ENCODE measurements at places on chromosomes 6 and 20.

DNA sequence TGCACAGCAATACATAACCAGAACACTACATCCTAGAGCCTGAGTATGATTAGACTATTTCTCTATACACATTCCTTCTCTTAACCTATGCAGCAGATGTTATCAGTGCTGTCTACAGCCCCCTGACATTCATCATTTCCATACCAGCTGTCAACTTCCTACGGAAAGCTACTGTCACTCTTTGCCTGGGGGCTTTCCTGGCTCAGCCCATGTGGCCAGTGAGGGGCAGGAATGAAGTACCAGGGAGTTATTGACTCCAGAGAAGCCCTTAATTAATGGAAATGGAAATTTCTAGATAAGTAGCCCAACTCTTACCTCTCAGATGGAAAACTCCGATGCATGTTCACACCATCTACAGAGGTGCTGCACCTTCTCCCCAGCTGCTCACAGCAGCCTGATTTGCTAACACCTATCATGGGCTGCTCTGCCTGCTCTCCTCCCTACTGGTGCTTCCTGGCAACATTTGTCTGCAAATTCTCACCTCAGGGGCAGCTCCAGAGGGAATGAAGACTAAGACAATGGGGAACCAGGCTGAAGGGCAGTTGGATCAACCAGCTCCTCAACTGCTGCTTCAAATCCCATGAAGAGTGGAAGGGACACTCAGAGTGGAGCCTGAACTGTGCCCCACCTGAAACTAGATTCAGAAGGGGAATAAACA is 59.6 kb downstream of the LINC00237 start:
- no peak for DNase-seq

- DNase-seq = peak; percentile 57
These were observed 35.2 kb downstream of the NDUFAF5 start for GRCh38 chr20:13819885-13820645.

DNA sequence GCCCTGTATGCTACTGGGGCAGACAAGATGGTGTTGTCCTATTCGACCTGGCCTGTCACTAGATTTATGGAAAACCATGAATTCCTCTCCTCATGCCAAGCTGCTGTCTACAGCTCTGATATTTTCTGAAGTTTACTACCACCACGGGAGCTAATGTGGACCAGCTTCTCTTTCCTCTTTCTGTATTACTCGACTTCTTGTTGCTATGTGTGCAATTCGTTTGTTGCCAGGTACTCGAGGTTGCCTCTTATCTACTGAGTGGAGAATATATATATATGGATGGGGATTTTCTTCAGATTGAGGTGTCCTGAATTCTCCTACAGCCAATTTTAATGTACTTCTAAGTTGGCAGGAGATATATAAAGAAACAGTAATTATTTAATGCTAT is 34.7 kb downstream of the MAN1A1 start:
- DNase-seq = peak; percentile 32

GRCh38 chr20:2349801-2350200 is 30.9 kb upstream of the TGM6 start:
- DNase-seq = no peak

DNA sequence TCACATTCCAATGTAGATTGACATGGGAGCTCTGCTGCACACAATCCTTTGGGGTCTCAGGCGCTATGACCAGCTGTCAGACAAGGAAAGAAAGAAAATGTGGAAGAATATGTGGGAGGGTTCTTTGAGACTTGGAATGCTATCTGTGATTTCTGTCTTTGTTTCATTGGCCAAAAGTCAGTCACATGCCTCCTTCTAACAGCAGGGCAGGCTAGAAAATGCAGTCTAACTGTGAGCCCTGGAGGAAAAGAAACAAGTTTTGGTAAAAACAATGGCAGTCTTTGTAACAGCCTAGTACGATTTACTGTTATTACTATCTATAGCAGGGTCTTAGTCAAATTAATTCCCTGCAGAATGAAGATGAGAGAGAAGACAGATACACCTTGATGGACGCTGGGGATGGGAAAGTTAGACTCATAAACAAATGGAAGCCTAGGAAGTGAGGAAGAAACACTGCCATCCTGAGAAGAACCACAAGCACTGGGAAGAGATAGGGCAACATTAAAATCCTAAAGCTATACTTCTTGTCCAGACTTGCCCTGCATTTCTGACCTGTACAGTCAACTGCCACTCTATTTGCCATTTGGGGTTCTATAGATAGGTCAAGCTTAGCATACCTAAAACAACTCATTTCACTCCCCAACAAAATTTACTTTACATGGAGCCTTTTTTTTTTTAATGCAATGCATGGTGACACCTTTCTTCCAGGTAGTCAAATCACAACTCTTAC is 833.0 kb downstream of the KIF16B start:
- no peak for DNase-seq

- no peak for DNase-seq
These were observed 354.4 kb downstream of the FRK start for GRCh38 chr6:115706324-115706723.

GRCh38 chr20:24339210-24339641 is 130.2 kb upstream of the SYNDIG1 start:
- no peak for DNase-seq

DNA sequence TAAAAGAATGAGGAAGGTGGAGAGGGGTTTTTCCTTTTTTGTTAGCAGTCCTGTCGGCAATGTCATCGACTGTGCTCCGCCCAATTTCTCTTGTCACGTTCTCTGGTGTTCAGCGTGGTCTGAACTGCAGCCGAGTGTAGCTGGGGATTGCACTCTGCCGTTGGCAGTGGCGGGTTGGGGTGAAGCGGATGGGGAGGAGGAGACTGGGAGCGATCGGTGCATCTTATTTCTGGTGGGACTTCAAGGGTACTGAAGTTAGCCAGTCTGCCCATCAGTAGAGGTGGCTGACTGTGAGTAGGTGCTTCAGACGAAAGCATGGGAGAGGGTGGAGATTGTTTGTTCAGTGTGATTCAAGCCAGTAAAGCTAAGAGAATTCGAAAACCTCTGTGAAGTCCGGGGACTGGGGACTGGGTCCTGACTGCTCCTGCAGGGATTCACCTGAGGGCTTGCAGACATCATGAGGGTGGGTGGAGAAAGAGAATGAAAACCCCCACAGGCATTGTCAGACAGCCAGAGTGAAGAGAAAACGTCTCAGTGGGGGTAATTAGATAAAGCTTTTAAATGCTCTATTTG is 5.1 kb downstream of the RREB1 start:
- DNase-seq = peak; percentile 64

DNA sequence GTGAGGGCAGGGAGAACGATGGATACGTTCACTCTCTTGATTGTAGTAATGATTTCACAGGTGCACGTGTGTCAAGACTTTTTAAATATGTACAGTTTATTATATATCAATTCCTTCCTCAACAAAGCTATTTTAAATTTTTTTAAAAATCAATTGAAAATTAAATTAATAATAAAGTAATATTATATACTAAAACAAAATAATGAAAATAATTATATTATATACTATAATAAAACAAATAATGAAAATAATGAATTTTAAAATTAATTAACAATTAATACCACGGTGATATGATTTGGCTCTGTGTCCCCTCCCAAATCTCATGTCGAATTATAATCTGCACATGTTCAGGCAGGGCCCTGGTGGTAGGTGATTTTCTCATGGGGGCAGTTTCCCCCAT is 42.7 kb downstream of the ADGRF5 start:
- no peak for DNase-seq

GRCh38 chr6:37819177-37819801 is at the start of gene ZFAND3:
Gene ZFAND3, plus strand, starts transcription at chr6:37819727. Its CDS starts 219 bp downstream, at chr6:37819946.
- peak; percentile 99 for DNase-seq

DNA sequence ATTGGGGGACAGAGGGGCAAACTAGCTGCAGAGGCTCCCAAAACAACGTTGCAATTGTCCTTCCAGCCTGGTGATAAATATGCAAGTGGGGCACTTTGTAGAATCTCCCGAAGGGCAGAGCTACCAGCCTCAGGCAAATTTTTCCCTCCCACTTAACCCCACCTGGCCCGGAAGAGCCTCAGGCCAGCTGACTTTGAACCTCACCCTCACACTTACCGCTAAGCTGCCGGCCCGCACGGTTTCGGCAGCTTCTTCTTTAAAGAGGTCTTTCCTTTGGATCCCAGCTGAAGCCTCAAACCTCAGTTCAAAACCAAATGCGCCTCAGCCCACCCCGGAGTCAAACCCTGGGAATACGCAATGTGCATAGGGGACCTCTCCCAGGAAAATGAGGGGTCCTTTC is 2.5 kb downstream of the OVOL2 start:
- no peak for DNase-seq

DNA sequence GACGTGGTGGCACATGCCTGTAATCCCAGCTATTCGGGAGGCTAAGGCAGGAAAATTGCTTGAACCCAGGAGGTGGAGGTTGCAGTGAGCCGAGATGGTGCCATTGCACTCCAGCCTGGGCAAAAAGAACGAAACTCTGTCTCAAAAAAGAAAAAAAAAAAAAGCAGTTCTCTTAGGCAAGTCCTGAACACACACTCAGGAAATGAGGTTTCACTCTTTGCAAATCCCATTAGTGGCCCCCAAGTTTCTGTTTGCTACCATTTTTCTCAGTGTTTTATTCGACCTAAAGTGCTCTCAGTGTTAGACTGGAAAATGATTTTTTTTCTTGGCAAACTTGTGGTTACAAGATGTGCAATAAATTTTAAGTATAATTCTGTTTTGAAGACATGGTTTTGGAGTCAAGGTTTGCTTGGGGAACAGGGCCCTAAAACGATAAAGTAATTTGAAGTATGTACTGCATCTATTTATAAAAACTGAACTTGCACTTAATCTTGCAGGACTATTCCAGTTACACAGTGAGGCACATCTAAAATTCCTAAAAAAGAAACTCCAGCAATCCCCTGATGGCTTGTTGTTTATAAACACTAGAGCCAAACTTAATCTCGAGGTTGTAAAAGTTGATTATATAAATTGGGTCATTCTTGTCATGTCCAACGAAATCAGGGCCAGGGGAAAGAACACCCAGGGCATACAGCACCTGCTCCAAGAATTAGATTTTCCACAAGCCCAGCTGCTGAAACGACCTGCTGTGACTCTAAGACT is 42.6 kb downstream of the MAP1LC3A start:
- DNase-seq = no peak

GRCh38 chr6:170046791-170047626 is 243.9 kb downstream of the DLL1 start:
- DNase-seq = peak; percentile 97

DNA sequence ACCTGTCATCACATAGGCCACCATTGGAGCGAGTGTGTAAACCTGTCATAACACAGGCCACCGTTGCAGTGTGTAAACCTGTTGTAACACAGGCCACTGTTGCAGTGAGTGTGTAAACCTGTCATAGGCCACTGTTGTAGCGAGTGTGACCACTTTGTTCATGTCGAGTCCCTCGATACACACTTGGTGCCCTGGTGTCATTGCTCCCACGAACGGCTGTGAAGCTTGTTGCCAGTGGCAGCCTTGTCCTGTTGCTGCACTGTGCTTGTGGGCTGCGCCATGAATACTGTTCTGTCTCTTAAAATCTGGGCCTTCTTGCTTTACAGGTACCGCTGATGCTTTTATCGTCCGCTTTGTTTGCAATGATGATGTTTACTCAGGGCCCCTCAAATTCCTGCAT is 61.4 kb upstream of the SLC22A1 start:
- no peak for DNase-seq

All from suppressor macrophage treated with lipopolysaccharide for 4 hours (primary cell).